Activated CD8-positive, alpha-beta memory T cell treated with anti-CD3 and anti-CD28 coated beads for 1 hour (primary cell): ENCODE measurements at places on chromosomes 5 and 9.

DNA sequence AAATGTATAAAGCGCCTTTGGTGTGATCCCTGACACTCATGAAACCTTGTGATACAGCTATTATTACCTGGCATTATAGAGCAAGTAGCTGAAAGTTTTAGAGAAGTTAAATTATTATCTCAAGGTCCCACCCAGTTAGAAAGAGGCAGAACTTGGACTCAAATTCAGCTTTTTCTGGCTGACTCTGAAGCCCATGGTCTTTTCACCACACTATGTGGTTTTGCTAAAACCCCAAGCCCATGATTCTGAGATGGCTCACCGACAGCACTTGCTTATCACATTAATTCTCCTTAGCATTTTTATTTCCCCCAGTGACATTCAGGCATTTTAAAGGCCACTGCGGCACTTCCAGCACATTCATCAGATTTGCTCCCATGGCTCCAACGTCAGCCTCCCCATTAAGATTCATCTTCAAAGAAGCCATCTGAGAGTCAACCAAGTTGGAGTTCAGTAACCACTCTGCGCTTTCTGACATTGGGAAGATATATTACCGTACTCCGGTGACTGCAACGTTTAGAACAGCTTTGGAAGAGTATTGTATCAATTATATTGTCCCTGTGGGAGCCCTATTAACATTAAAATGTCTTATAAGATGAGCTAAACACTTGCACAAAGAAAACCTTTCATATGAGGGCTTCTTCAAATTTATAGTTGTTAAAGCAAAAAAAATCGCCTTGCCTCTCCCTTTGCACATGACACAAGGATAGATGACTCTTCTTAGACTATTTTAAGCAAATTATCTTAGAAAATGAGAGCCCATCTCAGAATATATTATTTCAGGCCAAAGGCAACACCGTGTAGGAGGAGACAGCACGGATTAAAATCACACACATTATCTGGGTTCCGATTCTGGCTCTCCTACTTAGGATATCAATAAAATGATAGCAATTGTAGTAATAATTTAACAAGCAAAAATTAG is 638.1 kb downstream of the ACTL7B start:
- DNase-seq: no peak

DNA sequence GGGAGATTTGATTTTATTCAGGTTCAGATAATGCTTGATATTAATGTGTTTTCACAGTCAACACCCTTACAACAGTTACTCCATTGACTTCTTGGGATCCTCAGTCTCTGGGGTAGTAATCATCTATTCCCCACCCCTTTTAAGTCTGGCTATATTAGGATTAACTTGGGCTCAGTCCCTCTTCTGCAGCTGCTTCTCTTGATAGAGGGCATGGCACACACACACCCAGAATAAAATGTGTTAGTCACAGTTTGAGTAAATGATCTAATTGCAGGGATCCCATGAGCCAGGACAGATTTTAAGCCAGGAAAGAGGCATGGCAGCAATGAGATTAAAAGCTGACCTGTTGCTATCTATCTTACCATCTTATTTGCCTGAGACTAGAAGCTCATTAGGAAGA is 53.7 kb upstream of the VLDLR start:
- no peak for DNase-seq

GRCh38 chr5:5523066-5523505 is 100.6 kb downstream of the ICE1 start:
- no peak for DNase-seq

DNA sequence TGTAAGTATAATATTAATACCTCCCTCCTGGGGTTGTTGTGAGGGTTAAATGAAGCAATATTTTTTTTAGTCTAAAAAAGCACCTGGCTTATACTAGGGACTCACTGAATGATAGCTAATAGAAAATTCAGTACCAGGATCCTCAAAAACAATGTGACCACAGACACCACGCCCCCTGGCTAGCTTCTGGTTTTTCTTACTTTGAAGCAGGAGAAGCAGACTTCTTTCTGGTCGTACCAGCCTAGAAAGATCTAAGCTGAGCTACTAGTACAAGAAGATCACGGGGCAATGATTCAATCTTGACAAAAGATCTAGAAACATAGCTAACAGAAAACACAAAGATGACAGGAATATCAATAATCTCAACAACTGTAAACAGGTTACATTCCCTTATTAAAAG is 218.5 kb upstream of the SLC30A5 start:
- DNase-seq: peak; percentile 20
